ENCODE measurements at places on chromosomes 6 and 20.

GRCh38 chr6:218153-219018, 73.9 kb upstream of the DUSP22 start:
- DNase-seq = no peak

- DNase-seq = no peak
Measured at GRCh38 chr6:52009466-52010140, 77.8 kb downstream of the PKHD1 start.

- no peak for DNase-seq
Measured at GRCh38 chr6:70874181-70874913, 82.5 kb downstream of the B3GAT2 start.

DNA sequence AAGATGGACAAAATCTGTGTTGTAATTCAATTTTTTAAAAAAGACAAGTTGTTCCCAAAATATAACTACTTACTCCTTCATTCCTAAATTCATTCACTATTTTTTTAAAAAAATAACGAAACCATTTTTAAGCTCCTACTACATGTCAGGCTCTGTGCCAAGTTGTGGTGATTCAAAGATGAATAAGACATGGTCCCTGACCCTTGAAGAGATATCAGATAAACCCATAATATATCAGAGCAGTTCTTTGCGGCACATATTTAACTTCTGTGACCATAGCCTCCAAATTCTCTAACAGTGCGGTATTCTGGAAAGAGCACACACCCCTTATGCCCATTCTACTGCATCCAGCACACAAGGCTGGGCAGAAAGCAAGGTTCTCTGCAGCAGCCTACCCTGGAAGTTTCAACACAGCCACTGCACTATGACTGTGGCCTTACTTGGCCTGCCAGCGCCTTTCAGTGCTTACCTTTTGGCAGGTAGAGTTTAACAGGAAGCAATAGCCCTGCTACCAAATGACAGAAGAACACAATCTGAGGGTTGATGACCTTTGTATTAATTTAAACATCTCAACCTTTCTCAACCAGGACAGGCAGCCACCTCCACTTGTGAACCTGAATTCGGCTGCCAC, 406.5 kb downstream of the BTBD9 start:
- no peak for DNase-seq

DNA sequence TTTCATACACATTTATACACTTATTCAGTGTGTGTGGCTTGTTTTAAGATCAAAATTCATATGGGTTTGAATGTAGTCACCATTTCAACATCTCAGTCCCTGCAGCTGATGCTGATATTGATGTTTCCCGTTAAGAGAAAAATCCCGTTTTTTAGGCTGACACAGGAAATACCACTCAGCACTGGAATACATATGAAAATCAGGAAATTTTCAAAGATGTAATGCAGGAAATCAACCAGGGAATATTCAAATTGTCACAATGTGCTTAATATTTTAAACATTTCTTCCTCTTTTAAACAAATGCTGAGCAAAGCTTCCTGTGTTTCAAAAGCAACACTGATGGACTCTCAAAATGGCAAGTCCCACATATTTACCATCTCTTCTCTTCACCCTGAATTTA, 94.5 kb upstream of the MARCKS start:
- no peak for DNase-seq

DNA sequence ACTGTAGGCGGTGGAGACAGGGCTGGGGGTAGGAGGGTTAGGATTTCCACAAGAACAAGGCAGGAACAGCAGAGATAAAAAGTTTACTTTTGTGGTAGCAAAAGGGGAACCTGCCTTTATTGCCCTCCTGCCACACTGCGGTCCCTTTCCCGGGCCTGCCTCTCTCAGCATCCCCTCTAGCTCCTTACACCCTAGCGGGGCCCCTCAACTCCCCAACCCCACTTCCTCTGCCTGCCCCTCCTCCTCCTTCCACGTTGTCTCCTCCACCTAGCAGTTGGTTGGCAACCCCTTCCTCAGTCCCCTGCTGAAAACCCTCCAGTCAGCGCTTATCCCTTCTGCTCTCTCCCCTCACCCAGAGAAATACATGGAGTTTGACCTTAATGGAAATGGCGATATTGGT, 714 bp downstream of the AIF1 start:
- no peak for DNase-seq

DNA sequence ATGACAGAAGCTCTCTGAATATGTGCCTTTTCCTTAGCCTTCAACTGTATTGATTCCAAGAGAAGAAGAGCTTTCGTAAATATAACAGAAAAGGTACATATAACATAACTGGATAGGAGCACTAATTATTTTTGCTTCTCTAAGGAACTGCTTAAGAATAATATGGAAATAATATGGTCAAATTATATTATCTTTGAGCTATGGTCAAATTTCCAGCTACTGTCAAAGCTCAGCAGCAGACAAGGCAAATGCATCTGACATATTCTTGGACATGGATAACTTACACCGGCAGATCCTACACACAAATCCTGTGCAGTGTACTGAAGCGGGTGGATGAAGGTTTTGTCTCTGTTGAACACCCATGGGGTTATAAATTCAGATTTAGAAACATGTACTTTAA, 150.6 kb downstream of the HIVEP2 start:
- no peak for DNase-seq

GRCh38 chr6:17967668-17968518, 19.5 kb downstream of the KIF13A start:
- DNase-seq = no peak

GRCh38 chr6:35093118-35093445, 48.1 kb downstream of the TCP11 start:
- no peak for DNase-seq

GRCh38 chr6:53811082-53811481, 16.3 kb downstream of the LRRC1 start:
- peak; percentile 67 for DNase-seq

- DNase-seq = no peak
Measured at GRCh38 chr20:9270831-9271230, 201.9 kb downstream of the PLCB4 start.

GRCh38 chr6:80382811-80383210, 276.3 kb downstream of the BCKDHB start:
- DNase-seq = no peak

- DNase-seq = peak; percentile 64
Measured at GRCh38 chr20:54200487-54201267, 7.2 kb upstream of the PFDN4 start.

DNA sequence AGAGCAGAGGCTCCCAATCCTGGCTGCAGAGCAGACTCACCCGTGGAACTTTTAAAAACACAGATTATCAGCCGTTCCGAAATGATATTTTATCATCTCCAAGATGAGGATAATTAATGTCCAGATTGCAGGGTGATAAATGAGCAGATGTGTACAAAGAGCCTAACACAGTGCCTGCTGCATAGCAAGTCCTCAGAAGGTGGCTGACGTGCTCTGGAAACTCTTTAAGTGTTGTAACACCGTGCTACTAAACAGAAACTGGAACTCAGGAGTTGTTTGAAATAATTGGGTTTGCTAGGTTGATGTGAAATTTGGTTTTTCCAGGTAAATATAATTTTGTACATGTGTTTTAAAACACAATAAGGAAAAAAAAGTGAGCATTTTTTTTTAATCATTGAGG, 118.0 kb downstream of the ARMC2 start:
- no peak for DNase-seq

DNA sequence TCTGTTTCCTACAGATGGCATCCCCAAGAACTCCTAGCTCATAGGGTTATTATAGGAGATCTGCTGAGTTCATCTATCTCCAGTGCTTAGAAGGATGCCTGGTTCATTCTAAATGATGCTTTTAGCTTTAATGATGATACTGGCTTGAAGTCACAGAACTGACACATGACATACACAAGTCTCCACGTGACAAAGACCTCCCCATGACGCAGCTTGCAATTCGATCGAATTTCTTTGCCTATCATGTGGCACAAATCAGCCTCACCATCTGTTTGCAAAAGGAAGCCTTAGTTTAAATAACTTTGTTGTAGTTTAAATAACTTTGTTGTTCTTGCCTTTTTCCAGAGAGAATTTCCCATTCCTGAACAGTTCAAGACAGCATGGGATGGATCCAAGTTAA, 44.1 kb upstream of the FAM8A1 start:
- no peak for DNase-seq

GRCh38 chr6:36285797-36286196, 15.9 kb downstream of the PNPLA1 start:
- DNase-seq = no peak

DNA sequence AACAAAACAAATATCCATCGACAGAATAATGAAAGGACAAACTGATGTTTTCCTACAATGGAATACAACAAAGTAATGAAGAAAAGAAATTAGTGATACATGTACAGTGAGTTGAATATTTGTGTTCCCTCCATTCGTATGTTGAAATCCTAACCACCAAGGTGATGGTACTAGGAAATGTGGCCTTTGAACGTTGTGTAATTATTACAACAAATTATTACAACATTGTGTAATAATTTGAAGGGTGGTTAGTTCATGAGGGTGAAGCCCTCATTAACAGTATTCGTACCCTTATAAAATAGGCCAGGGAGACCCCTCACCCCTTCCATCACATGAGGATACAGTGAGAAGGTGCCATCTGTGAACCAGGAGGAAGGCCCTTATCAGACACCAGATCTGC, 339.4 kb downstream of the BMP2 start:
- no peak for DNase-seq

- no peak for DNase-seq
Measured at GRCh38 chr20:10928841-10929421, 255.1 kb upstream of the JAG1 start.

DNA sequence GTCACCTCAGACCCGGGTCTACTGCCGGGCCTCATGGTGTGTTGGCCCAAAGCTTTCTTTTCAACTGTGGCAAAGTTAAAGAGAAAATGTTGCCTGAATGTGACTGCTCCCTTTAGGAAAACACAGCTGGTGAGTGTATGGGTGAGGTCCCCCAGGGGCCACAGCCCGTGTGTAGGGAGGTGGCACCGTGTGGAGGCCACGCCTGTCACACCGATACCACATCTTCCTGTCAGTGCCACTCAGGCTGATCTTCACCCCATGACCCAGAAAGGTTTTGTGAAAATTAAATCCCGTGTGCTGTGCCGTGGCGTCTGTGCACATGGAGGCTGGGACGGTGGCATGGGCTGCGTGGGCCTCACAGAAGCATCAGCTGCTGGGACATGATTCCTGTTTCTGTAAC, 10.7 kb upstream of the ADRM1 start:
- DNase-seq = no peak

GRCh38 chr6:80543598-80544222, 437.2 kb downstream of the BCKDHB start:
- DNase-seq = no peak

DNA sequence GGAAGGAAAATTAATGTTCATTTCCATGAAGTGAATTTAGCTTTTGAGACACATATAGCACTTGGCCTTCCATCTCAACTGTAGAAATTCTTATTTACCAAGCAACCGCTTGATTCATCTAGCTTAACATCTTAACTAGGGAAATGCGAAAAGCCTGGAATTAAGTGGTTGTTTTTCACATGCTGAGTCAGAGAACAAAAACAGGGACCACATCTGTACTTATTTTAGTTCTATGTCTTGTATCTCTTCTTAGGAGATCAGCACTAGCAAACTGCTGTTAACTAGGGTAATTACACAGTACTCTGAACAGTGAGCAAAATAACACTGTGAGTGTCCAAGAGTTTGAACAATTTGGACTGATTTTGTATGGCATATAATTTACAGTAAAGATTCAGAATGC, 590.9 kb upstream of the NRSN1 start:
- DNase-seq = no peak

DNA sequence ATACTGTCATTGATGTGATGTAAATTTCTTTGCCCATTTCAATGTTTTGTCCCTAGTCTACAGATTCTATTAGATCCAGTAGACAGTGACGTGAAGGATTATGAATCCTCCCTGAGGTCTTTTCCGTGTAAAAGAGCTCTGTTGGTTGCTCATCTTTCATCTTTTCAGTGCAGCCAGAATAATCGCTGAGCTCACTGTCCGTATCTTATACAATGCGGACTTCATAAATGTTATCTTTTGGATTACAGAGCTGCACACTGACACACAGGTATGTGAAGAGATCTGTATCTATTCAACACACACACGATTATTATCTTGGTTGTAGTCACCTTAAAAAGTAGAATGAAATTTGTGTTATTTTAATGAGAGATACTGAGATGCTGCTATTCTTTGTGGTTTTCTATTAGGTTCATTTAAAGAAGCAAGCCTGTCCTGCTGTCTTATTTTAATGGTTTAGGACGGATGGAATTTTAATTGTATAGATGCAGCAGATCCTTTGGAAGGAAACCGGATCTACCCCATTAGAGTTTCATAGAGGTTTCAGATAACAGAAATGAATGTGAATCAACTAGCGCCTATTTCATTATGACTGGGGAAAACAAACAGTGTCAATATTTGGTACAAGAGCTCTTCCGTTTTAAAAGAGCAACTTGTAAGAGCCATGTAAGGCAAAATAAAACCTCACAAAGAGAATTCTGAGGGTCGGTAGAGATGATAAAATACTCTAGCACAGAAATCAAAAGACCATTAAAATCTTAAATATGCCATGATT, 79.4 kb downstream of the BMP6 start:
- DNase-seq = no peak

- no peak for DNase-seq
Measured at GRCh38 chr6:3349388-3350251, 90.9 kb downstream of the PSMG4 start.

- DNase-seq = no peak
Measured at GRCh38 chr6:79813143-79813850, 134.1 kb downstream of the ELOVL4 start.

DNA sequence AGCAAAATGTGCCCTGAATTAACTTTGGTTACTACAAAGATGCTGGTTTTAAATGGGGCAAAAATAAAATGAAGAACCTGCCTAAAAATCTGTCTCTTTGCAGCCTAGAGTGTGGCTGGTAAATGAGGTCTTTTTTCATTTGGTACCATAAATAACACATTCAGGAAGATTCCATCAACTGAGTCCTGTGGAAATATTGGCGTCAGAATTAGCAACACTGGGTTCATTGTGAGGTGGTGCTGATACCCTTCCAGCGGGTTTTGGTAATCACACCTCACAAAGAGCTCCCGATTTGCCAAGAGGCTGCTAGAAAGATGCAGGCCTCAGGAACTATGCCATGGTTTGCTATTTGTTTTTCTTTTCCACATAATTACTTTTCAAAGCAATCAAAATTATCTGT, 55.3 kb downstream of the FAM50B start:
- DNase-seq = no peak

DNA sequence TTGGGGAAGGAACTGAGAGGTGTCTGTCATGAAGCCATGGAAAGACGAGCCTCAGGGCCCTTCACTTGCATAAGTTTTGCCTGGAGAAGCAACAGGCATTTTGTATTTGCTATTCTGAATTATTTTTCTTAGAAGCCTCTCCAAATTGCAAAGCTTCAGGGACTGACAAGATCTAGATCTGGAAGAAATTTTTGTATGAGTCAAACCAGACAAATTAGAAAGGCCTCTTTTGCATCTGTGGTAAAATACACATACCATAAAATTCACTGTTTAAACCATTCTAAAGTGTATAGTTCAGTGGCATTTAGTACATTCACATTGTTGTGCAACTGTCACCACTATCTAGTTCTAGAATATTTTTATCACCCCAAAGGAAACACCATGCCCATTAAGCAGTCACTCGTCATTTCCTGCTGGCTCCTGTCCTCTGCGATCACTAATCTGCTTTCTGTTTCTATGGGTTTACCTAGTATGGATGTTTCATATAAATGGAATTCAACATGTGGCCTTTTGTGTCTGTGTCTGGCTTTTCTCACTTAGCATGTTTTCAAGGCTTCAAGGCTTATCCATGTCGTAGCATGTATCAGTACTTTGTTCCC, 269.1 kb downstream of the PHF3 start:
- no peak for DNase-seq
